ENCODE measurements at places on chromosomes 3 and 15.

DNA sequence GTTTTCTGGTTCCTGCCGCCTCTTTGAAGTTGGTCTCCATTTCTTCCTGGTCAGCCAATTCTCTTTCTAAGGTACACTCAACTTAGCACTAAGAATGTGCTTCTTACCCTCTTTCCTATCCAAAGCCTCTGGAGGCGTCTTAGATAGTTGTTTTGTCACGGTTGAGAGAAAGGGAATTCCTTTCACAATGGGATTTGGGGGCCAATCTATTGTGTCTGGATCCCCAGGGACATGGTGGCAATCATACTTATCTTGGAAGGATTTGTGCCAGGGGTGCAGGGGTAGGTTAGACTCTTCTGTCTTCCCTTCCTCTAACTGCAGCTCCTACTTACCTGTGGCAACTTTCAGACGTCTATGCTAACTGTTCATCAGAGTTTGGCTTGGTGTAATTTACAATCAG lies 287.1 kb downstream of the SOX2 start:
- no peak for DNase-seq

DNA sequence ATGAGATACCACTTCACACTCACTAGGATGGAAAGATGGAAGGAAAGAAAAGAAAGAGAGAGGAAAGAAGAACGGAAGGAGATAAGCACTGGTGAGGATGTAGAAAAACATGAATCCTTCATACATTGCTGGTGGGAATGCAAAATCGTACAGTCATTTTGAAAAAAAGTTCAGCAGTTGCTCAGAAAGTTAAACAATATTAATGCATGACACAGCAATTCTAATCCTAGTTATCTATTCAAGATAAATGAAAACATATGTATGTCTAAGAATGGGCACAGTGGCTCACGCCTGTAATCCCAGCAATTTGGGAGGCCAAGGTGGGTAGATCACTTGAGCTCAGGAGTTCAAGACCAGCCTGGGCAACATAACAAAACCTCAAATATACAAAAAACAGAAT lies 59.1 kb downstream of the SENP7 start:
- no peak for DNase-seq

DNA sequence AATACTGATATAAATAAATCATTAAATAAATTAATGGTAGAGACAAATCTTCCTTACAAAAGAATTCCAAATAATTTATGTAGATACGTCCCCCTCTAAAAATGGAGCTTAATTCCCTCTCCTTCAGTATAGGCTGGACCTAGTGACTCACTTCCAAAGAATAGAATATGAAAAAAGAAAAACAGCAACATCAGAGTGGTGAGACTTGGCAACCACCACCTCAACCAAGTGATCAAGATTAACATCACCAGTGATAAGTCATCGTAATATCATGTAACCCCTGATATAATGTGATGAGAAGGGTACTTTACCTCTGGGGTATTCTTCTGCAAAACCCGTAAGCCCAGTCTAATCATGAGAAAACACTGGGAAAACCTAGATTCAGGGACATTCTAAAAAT lies 13.4 kb downstream of the GOLGB1 start:
- no peak for DNase-seq

GRCh38 chr3:28279770-28280169 lies 38.4 kb downstream of the CMC1 start:
- no peak for DNase-seq

- no peak for DNase-seq
These were observed 16.8 kb downstream of the CGNL1 start for GRCh38 chr15:57393061-57393460.

- no peak for DNase-seq
These were observed 30.7 kb downstream of the CLEC3B start for GRCh38 chr3:45056608-45057301.

DNA sequence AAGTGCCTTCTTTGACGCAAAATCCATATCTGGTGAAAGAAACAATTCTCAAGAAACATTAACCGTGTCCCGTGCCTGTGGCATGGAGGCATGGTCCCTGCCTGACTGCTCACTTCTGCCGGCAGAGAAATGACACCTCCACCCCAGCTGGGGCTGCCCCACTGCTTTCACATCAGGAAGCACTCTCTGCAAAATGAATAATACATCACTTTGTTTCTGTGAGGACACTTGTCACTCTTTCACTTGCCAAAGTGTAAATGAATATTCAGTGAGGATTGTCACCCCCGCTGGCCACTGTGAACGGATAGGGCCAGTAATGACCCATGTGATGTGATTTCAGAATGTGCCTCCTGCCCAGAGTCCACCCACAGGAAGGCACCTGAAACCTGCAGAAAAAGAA lies 31.1 kb upstream of the SLC24A5 start:
- no peak for DNase-seq
